ENCODE measurements at places on chromosomes 7 and 10.
A peak's percentile ranks its signal among the peaks of the same experiment; 100 is the strongest.

DNA sequence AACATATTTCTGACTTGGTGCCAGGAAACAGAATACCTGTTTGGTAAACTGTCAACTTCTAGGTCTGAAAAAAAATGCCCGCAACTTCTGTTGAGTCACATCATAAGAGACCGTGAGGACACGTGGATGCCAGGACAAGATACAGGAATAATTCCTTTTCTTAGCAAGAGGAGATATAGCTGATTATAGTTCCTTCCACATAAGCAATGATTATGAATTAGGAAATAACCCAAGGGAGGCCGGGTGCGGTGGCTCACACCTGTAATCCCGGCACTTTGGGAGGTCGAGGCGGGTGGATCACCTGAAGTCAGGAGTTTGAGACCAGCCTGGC lies 75.2 kb downstream of the CDC123 start:
- DNase-seq = no peak

- no peak for DNase-seq
Observed at GRCh38 chr10:32889631-32890212, 68.3 kb downstream of the ITGB1 start.

DNA sequence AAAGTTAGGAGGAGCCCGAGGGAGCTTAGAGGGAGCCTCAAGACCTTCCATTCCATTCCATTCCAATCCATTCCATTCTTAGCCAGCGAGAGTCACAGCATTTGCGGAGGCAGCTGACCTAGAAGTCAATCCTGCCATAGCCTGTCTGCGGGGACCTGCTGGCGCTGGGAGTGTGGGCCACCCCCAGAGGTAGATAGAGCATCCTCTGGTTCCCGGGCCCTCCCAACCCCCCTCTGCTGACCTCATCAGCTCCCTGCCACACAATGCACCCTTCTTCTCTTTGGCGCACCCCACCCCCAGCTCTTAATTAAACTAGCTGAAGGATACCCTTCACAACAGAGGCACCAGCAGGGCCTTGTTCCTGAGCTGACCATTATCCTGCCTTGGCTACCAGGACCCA lies 152.5 kb upstream of the ZMIZ1 start:
- no peak for DNase-seq

- no peak for DNase-seq
Observed at GRCh38 chr7:8841171-8841570, 407.8 kb downstream of the NXPH1 start.

- no peak for DNase-seq
Observed at GRCh38 chr10:53023411-53023810, 250.8 kb upstream of the MBL2 start.

GRCh38 chr10:132615341-132616169 lies 78.0 kb downstream of the INPP5A start:
- no peak for DNase-seq

DNA sequence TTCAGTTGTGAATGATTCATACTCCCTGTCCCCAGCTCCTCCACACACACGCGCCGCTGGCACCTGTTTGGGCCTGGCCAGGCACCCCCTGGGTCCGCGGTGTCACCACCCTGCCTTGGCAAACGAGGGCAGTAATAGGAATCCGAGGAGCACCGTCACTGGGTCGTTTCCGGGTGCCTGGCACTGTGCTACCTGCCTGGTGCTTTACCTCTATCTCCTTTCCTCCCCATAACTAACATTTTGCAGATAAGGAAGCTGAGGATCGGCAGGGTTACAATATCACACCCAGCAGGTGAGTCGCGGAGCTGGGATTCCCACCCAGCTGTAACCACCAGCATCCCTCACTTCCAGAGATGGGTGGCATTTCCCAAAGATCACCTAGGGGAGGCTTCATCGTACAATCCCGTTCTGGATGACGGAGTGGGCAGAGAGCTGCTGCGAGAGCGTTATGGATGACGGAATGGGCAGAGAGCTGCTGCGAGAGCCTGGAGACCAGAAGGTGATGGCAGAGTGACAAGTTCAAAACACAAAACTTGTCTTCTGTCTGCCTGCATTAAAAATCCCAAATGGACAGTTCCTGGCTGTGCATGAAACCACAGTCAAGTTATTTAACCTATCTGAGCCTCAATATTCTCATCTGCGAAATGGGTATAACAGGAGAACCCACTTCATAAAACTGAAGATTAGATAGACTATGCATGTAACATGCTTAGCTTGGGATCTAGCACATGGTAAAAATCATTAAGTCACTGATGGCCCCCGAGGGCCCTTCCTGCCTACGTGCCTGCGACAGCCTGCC lies 1.1 kb upstream of the HSPA12A start:
- DNase-seq = no peak

- DNase-seq = no peak
Observed at GRCh38 chr10:85851325-85851724, 515.3 kb downstream of the GRID1 start.

- no peak for DNase-seq
Observed at GRCh38 chr10:30127120-30127541, 67.7 kb upstream of the JCAD start.

GRCh38 chr10:131755200-131755599 lies 145.6 kb upstream of the PPP2R2D start:
- no peak for DNase-seq

DNA sequence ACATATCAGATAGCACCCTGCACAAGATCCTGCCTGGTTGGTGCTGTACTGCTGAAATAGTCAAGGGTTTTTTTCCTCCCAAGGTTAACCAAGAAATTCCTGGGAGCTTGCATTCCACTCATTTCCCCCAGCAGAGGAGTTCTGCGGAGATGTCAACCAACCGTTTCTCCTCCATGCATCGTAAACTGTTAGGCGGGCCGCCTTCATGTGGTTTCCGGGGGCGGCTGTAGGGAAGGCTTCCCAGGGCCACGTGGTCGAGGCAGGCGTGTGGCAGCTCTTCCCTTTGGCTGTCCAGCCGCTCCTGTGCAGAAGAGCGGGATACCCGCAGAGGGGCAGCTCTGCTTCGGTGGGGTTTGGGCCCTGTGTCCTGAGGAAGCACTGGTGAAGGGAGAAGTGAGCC lies 113.7 kb downstream of the RGS10 start:
- no peak for DNase-seq

GRCh38 chr7:3094701-3095445 lies 51.2 kb upstream of the CARD11 start:
- peak; percentile 40 for DNase-seq

GRCh38 chr10:17516376-17516775 lies 62.0 kb upstream of the ST8SIA6 start:
- no peak for DNase-seq

GRCh38 chr7:13778967-13779366 lies 210.5 kb downstream of the ETV1 start:
- peak; percentile 31 for DNase-seq

GRCh38 chr7:8155836-8156235 lies 106.1 kb downstream of the ICA1 start:
- DNase-seq = no peak

DNA sequence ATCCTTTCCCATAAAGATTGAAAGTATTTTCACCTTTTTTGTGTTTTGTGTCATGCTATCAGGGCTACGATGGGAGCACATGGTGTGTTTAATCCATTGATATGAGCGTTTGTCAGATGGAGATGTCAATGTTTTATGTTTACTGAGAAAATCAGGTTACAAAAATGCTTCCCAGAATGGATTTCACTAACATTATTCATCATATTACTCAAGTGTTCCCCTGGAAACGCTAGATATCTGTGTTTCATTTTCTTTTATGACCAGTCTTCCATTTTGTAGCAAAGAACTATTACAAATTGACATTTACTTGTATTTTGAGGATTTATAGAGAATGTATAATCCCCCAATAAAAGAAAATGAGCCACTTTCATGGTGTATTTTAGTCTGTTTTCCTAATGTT lies 293.5 kb upstream of the AKR1E2 start:
- DNase-seq = no peak

GRCh38 chr7:73681031-73681430 lies 2.2 kb downstream of the DNAJC30 start:
- DNase-seq = no peak

DNA sequence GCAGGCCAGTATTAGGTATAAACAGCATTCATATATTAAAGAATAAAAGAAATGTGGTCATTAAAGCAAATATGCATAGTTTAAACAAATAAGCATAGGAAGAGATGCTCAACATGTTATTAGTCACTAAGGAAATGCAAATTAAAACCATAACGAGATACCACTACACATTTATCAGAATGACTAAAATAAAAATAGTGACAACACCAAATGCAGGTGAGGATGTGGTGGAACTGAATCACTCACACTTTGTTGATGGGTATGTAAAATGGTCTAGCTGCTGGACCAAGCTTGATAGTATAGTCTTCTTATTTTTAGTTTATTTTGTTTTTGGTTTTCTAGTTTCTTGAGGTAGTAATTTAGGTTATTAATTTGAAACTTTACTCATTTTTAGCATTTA lies 242.9 kb downstream of the HGF start:
- DNase-seq = no peak

DNA sequence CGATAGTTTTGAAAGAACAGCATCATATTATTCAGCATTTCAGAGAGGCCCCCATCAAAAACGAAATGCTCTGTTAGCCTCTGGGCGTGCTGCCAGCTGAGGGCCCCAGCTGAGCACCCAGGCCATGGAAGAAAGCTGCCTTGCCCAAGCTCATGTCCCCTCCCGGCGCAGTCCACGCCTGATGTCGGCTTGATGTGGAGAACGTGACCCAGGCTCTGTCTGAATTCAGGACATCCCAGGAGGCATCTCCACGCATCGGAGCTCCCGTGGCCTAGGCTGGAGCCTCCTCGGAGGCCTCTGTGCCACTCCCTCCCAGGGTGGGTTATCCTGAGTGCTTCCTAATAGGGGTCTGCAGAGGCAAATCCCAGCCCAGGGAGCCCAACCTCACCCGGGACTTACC lies 218.3 kb upstream of the AKR1E2 start:
- no peak for DNase-seq

- DNase-seq = no peak
Observed at GRCh38 chr7:136293841-136294391, 316.8 kb upstream of the MTPN start.

- peak; percentile 0 for DNase-seq
Observed at GRCh38 chr7:45703911-45704682, 129.9 kb downstream of the ADCY1 start.

GRCh38 chr7:134845461-134845860 lies 66.0 kb downstream of the CALD1 start:
- no peak for DNase-seq

DNA sequence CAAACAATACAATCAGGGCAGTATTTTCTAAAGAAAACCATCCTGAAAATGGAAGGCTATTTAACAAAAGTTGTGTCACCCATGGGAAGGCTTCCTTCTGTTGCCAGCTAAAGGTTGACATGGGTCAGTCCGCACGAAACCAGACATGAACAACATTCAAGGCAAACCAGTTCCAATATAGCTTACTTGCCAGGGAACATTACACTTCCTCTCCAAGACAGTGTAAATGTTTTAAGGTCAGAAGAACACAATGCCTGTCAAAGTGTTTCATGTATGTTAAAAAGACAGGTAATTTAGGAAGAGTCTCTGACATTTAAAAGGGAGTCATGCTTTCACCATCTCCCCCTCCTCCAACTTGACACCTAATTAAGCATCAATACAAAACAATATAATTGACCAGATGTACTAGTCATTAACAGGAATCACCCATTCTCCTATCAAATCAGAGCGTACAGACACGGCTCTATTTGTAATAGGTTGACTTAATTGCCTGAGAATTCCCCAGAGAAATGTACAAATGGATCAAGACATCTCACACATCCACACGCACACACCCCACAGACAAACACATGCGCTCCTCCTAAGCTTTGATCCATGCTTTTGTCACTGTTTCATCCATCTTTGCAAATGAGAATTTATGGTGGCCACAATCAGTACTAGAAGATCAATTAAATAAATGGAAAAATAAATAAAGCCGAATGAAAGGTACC lies 69.5 kb downstream of the CACNA2D1 start:
- DNase-seq = no peak
